ENCODE measurements at places on chromosomes 6 and 20.
A peak's percentile ranks its signal among the peaks of the same experiment; 100 is the strongest.

DNA sequence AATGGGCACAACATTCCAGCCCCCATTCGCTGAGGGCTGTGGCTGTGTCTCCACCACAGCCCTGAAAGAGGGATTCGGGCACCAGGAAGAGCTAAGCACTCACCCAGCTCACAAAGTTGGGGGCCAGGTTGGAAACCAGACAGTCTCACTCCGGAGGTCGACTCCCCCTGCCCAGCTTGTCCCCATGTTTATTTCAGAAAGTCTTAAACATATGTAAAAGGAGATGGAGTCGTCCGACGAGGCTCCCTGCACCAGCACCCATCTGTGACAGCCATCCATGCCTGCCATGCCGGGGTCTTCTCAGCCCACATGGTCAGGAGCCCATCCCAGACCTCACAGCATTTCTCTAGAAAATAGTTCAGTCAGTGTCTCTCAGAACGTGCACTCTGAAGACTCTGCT lies 63.6 kb upstream of the STX16 start:
- no peak for DNase-seq

DNA sequence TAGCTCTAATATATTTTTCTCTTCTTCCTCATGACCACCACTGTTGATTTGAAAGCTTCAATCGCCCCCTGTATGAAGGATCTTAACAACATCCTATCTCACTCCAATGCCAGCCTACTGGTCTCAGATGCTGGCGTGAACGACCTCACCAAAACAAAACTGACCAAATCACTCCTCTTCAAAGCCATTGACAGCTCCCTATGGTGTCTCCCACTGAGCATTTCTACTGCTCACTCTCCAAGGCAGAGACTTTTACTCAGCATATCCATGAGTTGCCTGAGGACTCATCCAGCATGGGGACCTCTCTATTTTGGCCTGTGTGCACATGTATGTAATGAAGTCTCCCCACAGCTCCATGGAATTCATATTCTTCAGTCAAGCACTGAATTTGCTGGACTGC lies 520.4 kb downstream of the TFAP2B start:
- no peak for DNase-seq

DNA sequence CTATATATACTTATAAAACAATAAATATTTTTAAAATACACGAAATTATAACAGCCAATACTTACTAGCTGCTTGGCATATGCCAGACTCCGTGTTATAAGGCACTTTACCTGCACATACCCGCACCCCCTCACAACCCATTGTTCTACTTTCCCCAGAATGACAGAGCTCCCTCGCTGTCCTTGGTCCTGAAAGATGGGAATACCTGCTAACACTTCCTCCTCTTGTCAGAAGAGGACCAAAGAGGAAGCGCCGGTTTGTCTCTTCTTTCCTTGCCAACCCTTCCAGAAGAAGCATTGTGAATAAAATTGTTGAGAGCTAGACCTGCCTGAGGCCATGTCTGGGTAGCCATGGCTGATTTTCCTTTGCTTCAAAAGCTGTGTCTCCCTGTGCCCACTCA lies 149.3 kb downstream of the PTPRT start:
- peak; percentile 55 for DNase-seq

- no peak for DNase-seq
Measured at GRCh38 chr6:167238694-167239467, 52.2 kb upstream of the UNC93A start.

GRCh38 chr6:132068766-132069165 lies 117.6 kb upstream of the CCN2 start:
- no peak for DNase-seq

DNA sequence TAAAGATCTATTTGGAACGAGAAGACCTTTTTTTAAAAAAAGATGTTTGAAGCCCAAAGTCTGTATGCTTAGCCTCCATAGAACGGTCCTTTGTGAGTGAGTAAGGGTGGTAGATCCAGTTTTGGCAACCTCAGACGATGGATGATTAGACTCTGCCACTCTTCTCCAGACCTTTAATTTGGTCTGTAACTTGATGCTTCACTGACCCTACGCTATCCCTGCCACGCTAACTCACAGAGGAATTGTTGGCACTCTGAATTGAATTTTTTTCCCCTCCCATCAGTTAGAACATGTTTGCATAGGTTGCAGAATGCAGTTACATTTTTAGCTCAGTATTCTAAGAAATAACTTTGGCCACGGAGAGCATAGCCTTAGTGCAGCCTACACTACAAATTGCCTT lies 15.8 kb upstream of the DEK start:
- no peak for DNase-seq

DNA sequence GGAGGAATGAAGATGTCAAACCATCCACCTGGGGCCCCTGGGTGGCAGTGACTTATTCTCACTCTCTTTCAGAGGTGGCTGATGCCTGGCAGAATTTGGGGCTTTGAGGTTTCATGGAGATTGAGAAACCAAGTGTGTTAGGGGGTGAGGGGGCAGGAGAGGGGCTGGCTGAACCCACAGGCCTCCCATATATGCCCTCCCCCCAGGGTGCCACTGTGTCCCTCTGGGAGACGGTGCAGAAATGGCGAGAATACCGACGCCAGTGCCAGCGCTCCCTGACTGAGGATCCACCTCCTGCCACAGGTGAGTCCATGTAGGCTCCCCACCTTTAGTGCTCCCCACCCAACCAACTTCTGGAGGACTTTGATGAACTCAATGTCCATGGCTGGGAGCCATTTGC lies 7.6 kb downstream of the GLP1R start:
- no peak for DNase-seq

GRCh38 chr20:20415321-20415720 lies 47.4 kb downstream of the INSM1 start:
- DNase-seq = no peak

GRCh38 chr20:62415354-62416111 lies 8.4 kb upstream of the CABLES2 start:
- DNase-seq = no peak

DNA sequence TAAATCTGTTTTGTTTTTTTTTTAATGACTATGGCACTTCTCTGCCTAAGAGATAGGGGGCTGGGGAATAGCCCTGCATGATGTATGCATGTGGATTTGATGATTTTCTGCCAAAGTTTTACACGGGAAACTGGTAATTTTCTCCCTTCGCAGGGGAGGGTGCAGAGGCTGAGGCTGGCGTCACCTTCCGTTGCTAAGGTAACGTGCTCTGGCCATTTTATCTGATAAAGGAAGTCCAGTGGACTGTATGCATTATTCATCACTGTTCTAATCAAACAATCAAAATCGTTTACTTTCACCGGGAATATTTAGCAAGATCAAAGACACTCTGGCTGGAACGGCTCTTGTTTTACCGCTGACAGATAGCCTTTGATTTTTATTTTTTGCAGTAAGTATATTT lies 789 bp downstream of the PHACTR1 start:
- no peak for DNase-seq

- DNase-seq = no peak
Measured at GRCh38 chr6:169913096-169913638, 161.7 kb downstream of the ERMARD start.

DNA sequence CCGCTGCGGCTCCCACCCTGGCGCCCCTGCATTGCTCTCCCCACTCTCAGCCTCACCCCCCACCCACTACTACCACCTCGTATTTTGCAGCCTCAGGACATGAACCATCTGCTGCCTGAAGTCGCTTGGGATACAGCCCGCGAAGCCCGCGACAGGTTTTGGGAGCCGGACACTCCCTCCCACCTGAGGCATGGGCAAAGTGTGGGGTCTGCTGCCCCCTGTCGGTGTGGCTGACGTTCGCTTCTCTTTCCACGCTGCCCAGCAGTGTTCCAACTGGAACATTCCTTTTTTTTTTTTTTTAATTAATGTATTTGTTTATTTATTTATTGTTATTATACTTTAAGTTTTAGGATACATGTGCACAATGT lies 15.3 kb upstream of the LPA start:
- DNase-seq = peak; percentile 70

- no peak for DNase-seq
Measured at GRCh38 chr6:106677282-106677681, 47.9 kb downstream of the QRSL1 start.

DNA sequence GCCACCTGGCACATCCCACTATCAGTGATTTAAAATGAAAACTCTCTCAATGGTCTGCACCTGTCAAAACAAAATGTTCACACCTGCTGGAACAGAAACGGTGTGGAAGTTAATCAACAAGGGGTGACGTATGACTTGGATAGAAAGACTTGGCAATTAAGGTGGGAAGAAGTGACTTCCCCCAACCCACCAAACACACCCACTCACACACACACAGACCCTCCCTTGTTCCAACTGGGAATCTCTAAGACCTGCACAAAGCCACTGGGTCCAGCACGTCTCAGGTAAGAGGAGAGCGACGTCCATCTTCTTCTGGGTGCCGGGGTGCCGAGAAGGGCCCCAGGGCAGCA lies 25.1 kb upstream of the TCFL5 start:
- no peak for DNase-seq

DNA sequence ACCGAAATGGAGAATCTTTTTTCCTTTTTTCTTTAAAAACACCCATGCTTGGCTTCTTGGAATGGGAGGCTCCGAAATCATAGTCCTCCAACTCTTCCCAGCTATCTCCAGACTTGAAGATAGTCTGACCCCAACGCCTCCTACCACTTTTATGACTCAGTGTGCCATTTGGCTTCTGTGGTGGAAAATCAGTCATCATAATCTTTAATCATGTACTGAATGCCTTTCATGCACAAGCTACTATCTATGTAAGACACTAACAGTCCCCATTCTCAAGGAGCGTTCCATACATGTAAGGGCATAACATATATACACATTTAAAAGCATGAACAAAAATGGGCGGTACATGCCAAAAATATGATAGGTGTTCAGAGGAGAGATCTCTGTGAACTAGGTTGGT lies 44.1 kb downstream of the TMEM14B start:
- DNase-seq = no peak

GRCh38 chr20:40322941-40323340 lies 366.1 kb downstream of the MAFB start:
- no peak for DNase-seq

DNA sequence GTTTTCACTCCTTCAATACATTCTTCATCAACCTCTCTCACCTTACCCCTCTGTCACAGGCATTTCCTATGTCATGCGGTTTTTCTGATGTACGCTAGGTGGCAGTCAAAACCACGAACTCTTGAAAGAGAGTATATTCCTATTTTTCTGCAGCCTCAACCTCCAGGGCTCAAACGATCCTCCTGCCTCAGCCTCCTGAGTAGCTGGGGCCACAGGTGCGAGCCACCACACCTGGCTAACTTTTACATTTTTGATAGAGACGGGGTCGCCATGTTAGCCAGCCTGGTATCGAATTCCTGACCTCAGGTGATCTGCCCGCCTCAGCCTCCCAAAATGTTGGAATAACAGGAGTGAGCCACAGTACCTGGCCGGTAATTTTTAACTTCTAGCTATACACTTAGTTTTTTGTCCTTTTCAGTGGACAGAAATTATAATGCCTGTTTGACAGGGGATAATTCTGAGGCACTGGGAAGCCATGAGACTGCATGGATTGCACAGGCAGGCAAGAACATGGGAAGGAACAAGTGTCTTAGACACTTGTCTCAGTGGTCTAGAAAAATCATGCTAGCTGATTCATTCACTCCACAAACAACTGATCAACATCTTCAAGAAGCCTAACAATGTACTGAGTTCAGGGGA lies 22.5 kb upstream of the HFE start:
- no peak for DNase-seq

DNA sequence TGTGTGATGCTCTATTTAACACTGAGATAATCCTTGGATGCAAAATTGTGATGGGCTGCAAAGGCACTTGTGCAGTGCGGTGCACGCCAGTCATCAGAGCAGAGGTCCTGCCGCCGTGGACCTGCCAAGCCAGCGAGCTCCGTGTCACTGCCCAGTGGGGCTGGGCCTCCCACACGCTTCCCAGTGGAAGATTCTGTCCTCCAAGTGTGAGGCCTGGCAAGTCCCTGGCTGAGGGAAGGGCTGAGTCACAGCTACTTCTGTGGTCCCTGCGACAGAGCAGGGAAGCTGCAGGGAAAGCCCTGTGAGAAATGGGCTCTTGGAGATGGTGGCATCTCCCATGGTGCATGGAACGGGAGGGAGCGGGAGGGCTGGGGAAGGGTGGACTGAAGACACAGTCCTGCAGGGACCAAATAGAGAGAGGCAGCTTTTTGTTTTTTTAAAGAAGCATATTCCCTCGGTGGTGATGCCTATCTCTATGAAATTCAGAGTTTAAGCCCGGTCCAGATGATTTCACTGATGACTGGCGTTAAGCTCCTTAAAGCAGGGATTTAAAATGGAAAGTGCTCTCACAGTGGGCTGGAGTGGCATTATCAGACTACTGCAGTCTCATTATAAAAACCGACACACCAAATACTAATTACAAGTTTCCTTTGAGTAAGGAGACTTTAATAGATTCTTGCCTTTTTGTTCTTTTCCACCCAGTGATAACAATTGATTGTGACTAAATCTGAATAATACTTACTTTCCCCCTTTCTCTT lies 413.7 kb downstream of the QKI start:
- no peak for DNase-seq
